SK-N-SH treated with all-trans-retinoic acid at 6 μM for 48 hours (cell line): ENCODE measurements at places on chromosomes 6 and 20.

GRCh38 chr6:96171112-96171511 lies 155.3 kb downstream of the FUT9 start:
- no peak for ATAC-seq

DNA sequence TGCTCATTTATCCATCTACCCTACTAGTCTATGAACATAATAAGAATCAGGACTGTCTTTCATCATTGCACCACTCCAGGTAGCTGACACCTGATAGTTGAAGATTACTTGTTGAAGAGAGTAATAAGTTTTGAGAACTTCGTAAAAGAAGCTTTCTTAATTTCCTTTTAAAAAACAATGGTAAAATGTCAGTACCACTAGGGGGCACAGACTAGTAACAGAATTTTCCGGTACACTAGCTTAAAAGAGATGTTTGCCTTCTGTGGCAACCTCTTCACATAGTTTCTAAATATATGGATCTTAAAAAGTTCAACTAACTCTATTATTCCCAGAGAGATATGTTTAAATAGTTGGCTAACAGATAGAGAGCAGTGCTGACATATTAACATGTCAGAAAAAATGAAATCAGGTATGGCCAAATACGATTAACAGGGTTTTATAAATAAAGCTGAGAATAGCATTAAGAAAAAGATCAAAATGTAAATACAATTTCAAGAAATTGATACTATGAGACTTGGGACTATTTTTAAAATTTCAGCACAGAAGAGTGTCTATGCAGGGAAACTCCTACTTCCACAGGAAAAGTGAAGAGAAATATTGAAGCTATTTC lies 5.4 kb upstream of the KCNQ5 start:
- no peak for ATAC-seq

- no peak for ATAC-seq
Observed at GRCh38 chr20:64100946-64101688, 6.2 kb downstream of the NPBWR2 start.

DNA sequence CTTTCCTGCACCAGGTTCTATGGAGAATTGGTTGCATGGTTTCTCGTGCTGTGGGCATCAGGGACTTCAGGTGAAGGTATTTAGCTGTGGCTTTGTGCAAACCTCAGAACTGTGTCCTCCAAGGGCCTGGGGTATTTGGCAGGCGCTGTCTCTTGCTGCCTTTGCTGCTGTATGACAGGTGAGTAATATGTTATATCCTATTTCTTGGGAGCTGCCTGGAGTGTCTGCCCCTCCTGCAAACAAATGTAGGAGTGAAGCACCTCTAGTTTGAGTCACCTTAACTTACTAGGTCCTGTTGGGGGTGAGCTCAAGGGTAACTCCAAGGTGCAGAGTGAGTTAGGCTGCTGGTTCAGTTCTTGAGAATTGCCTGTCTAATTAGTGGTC lies 177.7 kb upstream of the RNF24 start:
- ATAC-seq: no peak
